CD4-positive, CD25-positive, alpha-beta regulatory T cell (primary cell): ENCODE measurements at places on chromosomes 16 and 17. TPM values are rescaled to one million over a fixed set of nuclear protein-coding genes. Genes with fewer than 3 reads are reported as not detected.

DNA sequence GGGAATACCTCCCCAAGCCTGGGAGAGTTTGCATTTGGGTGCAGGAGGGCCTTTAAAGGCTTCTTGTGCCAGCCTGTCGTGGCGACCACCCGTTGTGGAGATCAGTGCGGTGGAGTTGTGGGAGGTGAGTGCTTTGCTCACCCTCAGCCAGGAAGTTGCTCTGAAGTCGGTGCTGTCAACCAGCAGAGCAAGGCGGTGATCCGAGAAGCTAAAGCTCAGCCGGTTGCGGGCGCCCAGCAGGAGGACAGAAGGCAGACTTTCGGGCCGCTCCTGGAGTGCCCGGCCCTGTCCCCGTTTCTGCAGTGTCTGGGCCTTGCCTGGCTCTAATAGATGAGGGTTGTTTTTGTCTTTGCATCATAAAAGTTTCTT, 1.4 kb downstream of the UBE2I start:
- peak overlapping the region; percentile 64 for H3K27ac ChIP-seq
- peak; percentile 32 for DNase-seq
- peak overlapping the region; percentile 96 for H3K4me3 ChIP-seq
- H3K36me3 ChIP-seq = peaks cover 26% of the 10 kb centered on the region

GRCh38 chr16:79628988-79629387, 28.5 kb upstream of the MAF start:
- H3K27ac ChIP-seq = no peak overlapping the region
- H3K36me3 ChIP-seq = no peaks in the 10 kb centered on the region
- DNase-seq = no peak
- no peaks in the 10 kb centered on the region for H3K27me3 ChIP-seq
- no peak overlapping the region for H3K4me3 ChIP-seq

- no peak for DNase-seq
- H3K27me3 ChIP-seq = no peaks in the 10 kb centered on the region
- H3K4me1 ChIP-seq = peaks cover 2% of the 10 kb centered on the region
- H3K4me3 ChIP-seq = no peak overlapping the region
- peaks cover 11% of the 10 kb centered on the region for H3K36me3 ChIP-seq
Measured at GRCh38 chr17:57556977-57557376, 188.1 kb downstream of the CCDC182 start.

Gene SLX4
- 5.4 TPM for total RNA-seq

Gene C16orf89
- not detected for total RNA-seq

Gene KLHL36
- total RNA-seq = 86.0 TPM
